ENCODE measurements at places on chromosomes 4 and X. TPM values are rescaled to one million over a fixed set of nuclear protein-coding genes. Genes with fewer than 3 reads are reported as not detected.

The CDKL5 gene
- 5.3 TPM for total RNA-seq

The MAGEC1 gene
- not detected for total RNA-seq

The MAEA gene
- 49.9 TPM for total RNA-seq

The FAM241A gene
- total RNA-seq = 11.5 TPM

The FAT4 gene
- total RNA-seq = 25.1 TPM

- no peak for DNase-seq
These were observed 40.5 kb upstream of the SLC2A9 start for GRCh38 chr4:10061650-10062415.

DNA sequence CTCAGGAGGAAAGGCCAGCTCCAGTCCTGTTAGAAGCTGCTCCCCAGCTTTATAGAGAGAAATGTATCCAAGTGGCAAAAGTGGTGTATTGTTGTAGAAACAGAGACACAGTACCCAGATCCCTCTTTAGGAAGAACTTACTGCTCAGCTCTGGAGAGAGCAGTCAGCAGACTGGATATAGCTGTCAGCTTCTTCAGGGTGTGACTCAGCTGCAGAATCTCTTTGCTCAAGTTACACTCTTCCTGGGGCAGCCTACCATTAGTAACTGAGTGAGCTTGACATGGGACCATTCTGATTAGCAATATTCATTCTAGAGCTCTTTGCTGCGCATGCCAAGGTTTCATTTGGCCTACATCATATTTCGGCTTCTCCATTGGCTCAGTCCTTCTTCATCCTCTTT is 40.5 kb downstream of the ATP1B4 start:
- no peak for DNase-seq

GRCh38 chr4:89784686-89785231 is 52.2 kb downstream of the SNCA start:
- no peak for DNase-seq

GRCh38 chrX:101257448-101258258 is 33.5 kb downstream of the TAF7L start:
- no peak for DNase-seq

- DNase-seq = no peak
These were observed 71.8 kb upstream of the OTUD4 start for GRCh38 chr4:145252190-145252589.
